Germinal center (tissue), 1 donor: ENCODE measurements at places on chromosomes 2 and 18.

DNA sequence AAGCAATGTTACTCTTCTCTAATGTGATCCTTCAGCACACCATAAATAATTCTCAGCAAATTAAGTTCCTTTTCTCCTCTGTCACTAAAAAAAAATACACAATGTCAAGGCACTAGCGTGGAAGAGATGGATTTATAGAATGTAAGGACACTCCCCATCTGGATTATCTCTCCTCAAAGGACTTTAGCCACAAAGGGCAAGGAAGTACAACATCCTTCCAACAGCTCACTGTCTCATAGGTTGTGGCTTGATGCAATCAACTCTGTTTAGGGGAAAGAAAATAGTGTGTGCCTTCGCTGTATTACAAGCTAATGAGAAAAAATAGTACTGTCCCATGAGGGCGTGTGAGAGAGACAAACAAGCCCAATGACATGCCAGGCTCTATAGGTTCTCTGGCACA lies 129.1 kb upstream of the DNMT3A start:
- DNase-seq: no peak

GRCh38 chr2:25062511-25062917 lies 20.6 kb downstream of the EFR3B start:
- no peak for DNase-seq

DNA sequence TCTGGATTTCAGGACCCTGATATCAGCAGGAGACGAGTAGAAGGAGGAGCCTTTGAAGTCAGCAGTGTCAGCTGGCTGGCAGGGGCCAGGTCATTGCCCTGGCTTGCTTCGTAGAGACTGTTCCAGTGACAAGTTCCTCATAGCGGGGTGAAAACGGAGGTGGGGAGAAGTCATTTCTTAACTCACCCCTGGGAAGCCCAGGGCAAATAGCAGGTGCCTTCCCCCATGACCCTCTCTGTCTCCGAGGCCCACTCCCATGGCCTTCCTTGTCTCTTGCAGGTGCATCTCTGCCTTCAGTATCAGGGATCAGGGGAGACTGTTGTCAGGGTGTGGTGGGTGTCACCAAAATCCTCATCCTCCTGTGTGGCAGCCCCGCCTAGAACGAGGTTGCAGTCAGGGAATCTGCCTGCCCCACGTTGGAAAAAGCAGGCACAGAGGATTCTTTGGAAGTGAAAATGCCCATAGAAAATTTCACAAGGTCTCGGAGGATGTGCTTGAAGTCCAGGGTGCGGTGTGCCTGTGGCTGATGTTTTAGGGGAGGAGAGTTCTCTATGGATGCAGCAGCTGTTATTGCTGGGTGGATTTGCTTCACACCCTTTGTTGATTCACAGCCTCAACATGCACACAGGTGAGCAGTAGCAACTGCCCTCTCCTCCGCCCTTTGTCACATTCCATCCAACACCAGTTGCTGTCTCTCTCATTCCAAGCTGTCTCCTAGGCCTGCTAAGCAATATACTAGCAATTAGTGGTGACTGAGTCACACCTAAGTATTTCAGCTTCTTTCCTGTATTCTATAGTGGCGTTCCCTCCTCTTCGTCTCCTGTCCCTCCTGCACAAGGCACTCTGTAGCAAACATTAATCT lies 142.6 kb upstream of the FHL2 start:
- no peak for DNase-seq

GRCh38 chr2:67164771-67165522 lies 232.2 kb upstream of the ETAA1 start:
- DNase-seq: no peak

GRCh38 chr2:160916300-160916699 lies 243.9 kb upstream of the TANK start:
- DNase-seq: no peak

DNA sequence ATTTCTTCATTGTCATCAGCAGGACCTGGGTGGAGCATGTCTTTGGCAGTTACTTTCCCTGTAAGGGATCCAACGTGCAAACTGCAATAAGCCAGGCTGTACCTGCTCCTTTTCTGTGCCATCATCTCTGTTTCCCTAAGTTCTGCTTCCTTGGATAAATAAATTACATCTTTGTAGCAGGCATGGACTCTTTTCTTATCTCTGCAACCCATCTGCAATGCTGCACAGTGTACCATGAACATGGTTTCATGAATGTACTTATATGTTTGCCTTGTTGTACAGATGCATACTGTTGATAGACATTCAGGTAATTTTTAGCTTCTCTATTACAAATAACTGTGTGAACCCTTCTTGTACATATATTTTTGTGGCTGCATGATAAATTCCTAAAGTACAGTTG lies 616.7 kb upstream of the PIK3C3 start:
- no peak for DNase-seq

DNA sequence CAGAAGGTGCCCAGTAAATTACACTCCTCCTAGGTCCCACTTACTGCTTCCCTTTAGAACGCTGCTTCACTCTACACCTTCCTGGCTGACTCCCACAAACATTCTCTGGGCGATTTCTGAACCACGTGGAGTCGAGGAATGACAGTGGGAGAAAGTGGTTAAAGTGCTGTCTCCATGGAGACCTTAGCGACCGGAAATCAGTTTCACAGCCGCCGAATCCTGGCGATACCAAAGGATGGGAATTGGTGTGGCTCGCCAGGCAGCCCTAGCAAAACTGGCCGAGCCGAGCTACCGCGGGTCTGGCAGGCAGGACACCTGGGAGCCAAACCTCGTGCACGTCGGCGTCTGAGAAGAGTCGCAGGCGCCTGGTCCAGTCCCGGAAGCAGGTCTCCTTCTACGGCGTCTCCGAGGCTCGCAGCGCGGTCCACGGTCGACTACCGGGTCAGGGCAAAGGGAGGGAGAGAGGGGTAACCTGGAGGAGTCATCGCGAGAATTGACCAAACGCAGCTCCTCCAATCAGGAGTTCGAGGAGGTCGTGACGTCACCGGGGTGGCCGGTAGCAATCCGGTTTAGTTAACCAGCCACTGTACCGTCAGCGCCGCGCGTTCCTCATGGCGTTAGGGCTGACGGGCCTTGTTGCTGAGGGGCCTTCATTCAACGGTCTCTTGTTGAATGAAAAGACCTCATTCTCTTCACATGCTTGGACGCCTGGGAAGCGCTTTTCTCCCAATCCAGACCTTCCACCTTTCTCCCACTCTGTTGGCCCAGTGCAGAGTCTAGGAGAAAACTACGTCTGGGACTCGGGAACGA lies at the start of gene THADA:
TSS of gene THADA (minus strand) at position 436 of the 810 bp plus-strand sequence. CDS start 3,646 bp downstream, outside the sequence.
- peak; percentile 95 for DNase-seq

DNA sequence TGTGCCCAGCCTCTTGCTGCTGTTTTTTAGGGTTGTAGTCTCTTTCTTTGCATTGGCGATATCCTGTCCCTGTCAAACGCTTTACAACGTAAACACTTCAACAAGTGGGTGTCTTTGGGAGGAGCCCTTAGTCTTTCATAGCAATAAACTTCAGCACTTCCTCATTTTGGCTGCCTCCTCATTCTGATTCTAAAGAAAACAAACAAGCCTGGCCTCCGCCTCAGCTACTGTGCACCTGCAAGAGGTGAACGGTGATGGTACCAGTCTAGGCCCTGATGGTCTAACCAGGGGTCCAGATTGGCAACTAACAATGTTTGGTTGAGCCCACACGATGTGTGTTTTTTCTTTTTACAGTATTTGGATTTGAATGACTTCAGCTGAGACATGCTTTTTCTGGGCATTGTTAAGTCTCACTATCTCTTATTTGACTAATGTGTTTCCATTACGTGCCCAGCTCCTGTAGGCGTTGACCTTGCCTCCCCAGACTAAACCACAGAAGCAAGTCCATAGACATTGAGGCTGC lies 53.2 kb upstream of the CUL3 start:
- DNase-seq: peak; percentile 79

GRCh38 chr2:102032368-102033030 lies 40.7 kb downstream of the IL1R2 start:
- DNase-seq: no peak

DNA sequence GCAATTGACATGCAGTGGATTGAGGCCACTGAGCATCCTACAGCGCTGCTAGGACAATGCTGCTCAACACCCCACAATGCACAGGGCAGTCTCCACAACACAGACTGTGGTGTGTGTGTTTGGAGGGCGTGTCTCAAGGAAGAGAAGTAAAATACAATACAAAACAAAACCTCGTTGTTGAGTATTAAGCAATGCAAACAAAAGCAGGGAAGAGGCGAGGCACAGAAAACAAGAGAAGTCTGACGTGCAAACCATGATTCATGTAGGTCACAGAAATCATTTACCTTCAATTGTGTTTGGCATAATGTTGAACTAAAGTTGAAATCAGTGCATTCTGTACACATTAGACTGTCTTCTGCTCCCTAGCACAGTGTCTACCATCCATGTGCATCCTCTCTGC lies 260.9 kb downstream of the PHLPP1 start:
- no peak for DNase-seq

GRCh38 chr2:207725873-207726578 lies 14.6 kb downstream of the CCNYL1 start:
- no peak for DNase-seq
